ENCODE measurements at places on chromosomes 1 and 21.
A peak's percentile ranks its signal among the peaks of the same experiment; 100 is the strongest.

DNA sequence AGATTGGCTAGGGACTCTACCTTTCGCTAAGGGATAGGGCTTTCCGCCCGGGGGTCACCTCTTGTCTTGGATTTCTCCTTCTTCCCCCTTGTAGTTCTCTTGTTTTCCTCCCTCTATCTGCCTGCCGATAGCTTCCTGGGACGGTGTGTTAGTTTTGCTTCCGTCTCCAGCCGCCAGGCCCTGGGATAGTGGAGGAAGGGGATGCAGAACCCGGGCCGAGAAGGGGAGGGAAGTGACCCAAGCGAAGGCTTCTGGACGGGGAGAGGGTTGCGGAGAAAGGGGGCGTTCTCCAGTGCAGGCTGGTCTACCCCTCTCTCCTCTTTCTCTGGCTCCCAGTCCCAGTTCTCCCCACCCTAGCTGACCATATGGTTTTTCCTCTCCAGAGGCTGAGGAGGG, 871 bp downstream of the TUFT1 start:
- DNase-seq: no peak

DNA sequence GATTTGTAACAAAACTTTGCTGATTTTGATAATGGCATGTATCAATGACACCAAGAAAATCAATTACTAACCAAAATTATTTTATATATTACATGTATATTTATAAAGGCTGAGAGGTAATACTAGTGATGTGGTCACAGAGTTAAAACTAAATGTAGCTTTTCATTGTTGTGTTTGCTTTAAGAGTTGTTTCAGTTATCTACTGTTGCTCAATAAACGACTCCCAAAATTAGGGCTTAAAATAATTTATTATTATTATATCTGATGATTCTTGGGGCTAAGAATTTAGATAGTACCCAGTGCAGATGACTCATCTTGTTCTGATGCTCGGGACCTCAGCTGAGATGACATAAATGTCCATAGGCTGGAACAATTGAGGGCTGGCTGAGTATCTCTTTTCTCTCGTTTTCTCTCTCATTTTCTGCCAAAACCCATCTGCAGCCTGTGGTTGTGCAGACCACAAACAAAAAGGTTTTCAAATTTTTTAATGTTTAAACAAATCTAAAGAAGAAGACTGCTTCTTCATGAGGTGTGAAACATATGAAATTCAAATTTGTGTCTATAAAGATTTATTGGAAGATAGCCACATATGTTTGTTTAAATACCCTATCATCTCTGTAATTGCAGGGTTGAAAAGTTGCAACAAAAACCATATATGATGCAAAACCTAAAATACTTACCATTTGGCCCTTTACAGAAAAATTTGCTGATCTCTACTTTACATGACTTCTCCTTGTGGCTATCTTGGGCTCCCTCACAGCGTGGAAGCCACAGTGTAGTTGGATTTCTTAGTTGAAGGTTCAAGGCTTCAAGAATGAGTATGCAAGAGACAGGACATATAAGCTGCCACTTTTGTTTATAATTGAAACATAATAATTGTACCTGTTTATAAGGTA, 14.8 kb upstream of the PTPRC start:
- DNase-seq: no peak

- DNase-seq: no peak
Measured at GRCh38 chr1:161966067-161966466, 57.6 kb downstream of the OLFML2B start.

GRCh38 chr1:89923517-89923916, 71.4 kb upstream of the ZNF326 start:
- DNase-seq: no peak

DNA sequence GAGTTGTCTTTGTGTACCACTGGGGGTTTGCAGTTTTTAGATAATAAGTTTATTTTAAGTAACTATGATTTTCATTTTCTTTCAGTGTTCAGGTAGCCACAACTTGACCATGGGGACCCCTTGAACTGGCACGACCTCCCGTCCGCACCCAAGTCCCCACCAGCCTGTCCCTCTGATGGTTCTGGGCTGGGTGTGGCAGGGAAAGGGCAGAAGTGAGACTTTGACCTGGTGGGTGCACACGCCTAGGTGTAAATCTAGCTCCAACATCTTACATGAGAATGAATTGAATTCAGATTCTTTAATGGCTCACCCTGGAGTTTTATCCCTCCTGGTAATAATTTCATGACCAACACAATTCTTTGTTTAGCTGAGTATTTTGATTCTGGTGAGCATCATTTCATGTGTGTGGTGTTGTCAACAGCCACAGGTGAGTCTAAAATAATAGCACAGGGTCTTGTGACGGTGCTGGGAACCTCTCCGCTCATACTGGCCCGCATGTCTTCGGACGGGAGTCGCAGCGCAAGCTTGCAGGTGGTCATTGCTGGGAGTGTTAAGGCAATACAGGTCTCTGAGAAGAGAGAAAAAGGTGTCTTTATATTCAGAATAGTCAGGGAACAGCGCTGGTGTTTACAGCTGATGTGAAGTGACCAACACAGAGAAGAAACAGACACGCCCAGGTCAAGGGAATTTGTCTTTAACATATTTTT, 50.8 kb upstream of the POFUT2 start:
- no peak for DNase-seq

DNA sequence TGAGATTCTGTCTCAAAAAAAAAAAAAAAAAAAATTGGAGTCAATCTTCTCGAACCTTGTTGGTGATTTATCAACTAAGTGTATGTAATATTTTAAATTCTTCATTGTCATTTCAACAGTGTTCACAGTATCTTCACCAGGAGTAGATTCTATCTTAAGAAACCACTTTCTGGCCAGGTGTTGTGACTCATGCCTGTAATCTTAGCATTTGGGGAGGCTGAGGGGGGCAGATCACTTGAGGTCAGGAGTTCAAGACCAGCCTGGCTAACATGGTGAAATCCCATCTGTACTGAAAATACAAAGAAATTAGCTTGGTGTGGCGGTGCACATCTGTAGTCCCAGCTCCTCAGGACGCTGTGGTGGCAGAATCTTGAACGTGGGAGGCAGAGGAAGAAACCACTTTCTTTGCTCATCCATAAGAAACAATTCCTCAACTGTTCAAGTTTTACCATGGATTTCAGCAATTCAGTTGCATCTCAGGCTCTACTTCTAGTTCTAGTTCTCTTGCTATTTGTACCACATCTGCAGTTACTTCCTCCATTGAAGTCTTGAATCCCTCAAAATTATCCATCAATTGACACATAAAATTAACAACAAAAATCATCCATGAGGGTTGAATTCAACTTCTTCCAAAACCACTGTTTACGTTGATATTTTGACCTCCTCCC, 30.4 kb upstream of the EYA3 start:
- no peak for DNase-seq

- DNase-seq: no peak
Measured at GRCh38 chr1:203168256-203168786, 7.3 kb downstream of the MYBPH start.

DNA sequence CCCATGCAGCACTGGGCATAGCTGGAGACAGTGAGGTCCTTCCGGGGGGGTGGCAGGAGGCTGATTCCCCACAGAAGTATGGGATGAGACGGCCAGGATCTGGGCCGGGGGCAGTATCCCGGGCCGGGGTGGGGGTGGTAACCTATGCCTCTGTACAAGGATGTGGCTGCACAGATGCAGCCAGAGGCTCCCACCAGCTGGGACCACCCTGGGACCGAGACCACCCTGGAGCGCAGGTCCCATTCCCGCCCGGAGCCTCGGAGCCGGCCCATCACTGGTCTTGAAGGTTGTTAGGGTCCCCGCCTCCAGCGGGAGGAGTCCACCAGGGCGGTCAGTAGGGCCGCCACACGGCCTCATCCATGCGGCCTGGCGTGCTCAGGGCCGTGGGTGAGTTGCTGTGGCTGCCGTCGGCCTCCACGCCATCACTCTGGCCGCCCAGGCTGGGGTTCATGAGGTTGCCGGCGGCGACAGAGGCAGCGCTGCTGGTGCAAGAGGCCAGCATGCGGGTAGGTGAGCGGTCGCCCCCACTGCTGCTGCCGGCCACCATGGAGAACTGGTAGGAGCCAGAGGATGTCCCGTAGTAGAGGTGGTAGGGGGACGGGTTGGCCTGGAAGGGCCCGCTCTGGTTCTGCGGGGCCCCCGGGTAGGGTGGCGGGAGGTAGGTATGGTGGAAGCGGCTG, 28.1 kb downstream of the RUNX3 start:
- peak; percentile 8 for DNase-seq

GRCh38 chr1:19086176-19086875, 123.7 kb downstream of the UBR4 start:
- no peak for DNase-seq

GRCh38 chr1:117630423-117630998, 24.7 kb downstream of the TENT5C start:
- DNase-seq: no peak

- no peak for DNase-seq
Measured at GRCh38 chr1:8712413-8713231, 104.8 kb downstream of the RERE start.

GRCh38 chr1:205342986-205343385, 13.7 kb downstream of the KLHDC8A start:
- DNase-seq: no peak

GRCh38 chr1:31855038-31855845, 39.4 kb upstream of the SPOCD1 start:
- no peak for DNase-seq

GRCh38 chr21:30793581-30794314, 19.3 kb downstream of the KRTAP8-1 start:
- no peak for DNase-seq

GRCh38 chr1:150068109-150068435, 496 bp downstream of the VPS45 start:
- DNase-seq: no peak

DNA sequence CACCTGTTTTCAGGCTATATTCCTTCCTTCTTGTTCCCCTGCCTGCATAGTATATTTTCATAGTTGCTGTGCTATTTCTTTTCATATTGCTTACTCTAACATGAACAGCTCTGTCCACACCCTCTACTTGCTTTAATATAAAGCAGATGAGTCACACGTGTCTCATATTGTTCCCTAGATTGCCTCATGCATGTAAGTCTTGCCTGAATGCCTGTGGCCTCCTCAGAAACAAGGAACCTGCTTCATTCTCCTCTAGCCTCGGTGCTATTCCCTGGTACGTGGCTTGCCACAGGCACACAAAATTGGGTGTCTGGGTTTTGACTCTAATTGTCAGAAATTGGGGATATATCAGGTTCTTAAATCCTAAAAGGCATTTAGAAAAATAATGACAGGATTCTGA, 16.5 kb upstream of the PKP1 start:
- DNase-seq: no peak

DNA sequence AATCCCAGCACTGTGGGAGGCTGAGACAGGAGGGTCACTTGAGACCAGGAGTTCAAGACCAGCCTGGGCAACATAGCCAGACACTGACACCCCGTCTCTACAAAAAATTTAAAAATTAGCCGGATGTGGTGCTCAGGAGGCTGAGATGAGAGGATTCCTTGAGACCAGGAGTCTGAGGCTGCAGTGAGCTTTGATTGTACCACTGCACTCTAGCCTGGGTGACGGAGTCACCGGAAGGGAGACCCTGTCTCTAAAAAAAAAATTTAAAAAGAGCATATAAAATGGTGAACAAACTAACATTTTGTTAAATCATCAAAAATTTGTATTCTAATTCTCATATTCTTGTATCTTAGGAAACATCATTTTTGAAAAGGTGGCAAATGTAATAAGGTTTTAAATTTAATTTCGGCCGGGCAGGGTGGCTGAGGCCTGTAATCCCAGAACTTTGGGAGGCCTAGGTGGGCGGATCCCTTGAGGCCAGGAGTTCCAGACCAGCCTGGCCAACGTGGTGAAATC, 27.1 kb downstream of the MAB21L3 start:
- no peak for DNase-seq

GRCh38 chr1:97243973-97244560, 522.5 kb downstream of the PTBP2 start:
- no peak for DNase-seq

- DNase-seq: no peak
Measured at GRCh38 chr21:32494934-32495709, 82.6 kb downstream of the EVA1C start.

DNA sequence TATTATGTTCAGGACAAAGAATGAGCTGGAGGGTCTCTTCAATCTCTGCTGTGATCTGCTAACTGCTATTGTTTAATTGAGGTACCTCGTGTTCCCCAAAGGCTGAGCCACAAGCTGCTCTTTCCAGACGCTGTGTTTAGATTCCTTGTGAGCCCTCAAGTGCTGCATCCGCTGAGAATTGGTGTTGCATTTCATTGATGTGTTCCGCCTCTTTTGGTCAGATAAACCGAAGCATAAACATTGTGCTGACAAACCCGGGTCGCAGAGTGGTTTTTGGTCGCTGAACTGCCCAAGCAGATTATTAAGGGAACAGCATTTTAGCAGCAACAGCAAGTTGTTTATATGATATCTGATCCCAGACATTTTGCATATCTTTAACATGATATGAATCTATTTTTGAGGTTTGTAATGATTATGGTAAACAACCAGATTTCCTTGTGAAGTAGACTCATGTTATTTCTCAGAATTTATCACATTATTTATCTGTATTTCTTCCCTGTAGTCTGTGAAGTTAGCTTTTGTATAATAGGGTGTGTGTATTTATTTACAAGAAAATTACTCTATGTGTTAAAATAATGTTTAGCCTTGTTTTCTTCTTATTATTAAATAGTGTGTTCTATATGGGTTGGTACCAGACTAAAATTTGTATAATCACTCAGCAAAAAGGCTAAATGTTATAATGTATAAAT, 217.2 kb upstream of the C1orf105 start:
- no peak for DNase-seq

- DNase-seq: no peak
Measured at GRCh38 chr21:37071561-37072273, 1.2 kb downstream of the PIGP start.

DNA sequence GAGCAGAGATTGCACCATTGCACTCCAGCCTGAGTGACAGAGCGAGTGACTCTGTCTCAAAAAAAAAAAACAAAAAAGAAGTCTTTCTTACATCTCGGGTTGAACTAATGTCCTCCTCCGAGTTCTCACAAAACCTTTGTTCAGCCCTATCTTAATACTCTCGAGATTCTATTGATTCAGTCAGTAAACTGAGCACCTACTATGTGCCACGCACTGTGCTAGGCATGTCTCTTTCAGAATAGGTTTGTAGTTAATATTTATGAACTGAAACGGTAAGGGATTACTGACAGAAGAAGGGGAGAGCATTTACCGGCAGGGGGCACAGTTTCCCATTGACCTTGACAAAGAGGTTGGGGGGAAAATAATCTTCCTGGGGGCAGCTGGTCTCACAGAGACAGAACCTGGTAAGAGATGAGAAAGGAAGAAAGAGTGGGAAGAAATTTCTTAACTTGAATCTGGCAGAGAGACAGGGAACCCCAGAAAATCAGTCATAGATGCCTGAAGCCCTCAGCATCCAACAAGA, 3.4 kb downstream of the PIAS3 start:
- DNase-seq: no peak

DNA sequence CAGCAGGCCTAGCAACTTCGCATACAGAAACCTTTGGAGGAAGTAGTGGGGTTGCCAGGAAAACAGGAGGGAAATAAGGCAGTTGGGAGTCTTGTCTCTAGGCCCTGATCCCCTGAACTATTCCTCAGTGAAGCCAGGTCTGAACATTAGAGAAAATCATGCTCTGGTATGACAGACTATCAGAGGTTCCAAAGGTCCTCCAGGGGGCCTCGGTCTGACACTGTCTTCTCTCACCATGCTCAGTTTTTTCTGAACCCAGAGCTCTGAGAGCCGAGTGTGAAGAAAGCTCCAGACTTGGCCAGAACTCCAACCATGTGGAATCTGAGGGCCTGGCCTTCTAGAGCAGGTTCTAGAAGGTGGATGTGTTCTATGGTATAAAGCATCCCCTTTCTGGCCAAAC, 4.0 kb downstream of the TOMM40L start:
- no peak for DNase-seq

Data from central memory CD8-positive, alpha-beta T cell (primary cell).